ENCODE measurements at places on chromosomes 2 and 18.

DNA sequence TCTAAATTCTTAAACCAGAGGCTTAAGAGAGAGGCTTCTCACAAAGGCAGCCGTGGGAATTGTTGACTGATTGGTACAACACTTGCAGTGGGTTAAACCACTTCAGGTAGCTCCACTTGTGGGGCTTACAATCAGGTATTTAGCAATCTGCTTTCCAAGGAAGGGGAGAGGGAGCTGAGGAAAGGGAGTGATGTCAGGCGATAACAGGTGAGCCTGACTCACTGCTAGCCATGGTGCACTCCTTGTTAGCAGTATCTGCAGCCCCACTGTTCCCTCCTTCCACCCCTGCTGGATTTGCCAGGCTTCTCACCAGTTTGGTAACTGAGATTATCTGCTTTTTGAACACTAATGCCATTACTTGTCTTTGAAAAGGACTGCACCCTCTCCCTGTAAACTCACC, 1056.7 kb upstream of the FANCL start:
- DNase-seq, result no peak

DNA sequence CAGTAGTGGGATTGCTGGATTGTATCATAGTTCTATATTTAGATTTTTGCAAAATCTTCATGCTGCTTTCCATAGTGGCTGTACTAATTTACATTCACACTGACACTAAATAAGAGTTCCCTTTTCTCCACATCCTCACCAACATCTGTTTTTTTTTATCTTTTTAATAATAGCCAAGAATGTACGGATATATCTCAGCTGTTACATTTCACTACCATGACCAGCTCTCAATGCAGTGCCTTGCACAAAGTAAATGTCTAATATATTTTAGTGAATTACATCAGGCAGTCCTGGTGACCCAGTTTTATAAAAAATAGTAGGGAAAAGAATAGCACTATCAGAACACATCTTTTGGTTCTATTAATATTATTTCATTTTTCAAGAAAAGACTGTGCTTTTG, 161.8 kb downstream of the LNPK start:
- no peak for DNase-seq

DNA sequence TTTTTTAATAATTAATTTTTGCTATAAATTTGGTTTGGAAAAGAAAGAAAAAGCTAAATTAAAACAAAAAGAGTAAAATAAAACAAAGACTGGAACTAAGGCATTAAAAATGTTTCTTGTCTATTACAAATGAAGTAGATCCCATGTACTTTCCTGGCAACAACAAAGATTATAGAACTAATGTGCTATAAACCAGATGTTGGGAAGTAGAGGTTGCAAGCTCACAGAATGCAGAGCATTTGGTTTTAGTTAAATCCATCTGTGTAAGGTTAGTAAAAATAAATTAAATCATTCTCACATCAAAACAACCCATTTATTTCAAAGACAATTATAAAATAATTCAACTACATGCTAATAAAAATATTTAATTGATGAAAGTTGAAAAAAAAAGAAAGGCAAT, 157.2 kb upstream of the ZC3H15 start:
- no peak for DNase-seq

DNA sequence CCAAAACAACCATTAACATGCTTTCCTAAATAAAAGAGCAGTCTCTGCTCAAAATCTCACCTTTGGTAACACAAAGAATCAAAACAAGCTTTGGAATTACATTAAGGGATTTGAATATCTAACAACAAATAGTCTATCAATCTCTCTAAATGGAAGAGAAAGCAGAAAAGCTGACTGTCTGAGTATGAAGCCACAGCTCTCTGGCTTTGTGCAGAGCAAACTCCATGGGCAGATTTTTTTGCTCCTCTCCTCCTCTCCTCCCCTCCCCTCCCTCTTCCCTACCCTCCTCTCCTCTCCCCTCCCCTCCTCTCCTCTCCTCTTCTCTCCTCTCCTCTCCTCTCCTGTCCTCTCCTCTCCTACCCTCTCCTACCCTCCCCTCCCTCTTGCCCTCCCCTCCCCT, 329.5 kb upstream of the ETAA1 start:
- no peak for DNase-seq

DNA sequence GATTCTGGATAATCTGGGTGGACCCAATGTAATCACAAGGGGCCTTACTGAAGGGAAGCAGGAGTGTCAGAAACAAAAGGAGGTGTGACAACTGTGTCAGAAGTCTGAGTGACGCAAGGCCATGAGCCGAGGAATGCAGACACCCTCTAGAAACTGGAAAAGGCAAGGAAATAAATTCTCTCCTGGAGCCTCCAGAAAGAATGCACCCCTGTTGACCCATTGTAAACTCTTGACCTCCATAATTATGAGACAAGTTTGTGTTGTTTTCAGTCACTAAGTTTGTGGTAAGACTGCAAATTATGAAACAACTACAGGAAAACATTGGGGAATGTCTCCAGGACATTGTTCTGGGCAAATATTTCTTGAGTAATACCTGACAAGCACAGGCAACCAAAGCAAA, 47.3 kb upstream of the B3GNT7 start:
- DNase-seq, result no peak

- no peak for DNase-seq
Observed at GRCh38 chr18:29305516-29305915, 1128.6 kb upstream of the CDH2 start.
